CD4-positive, alpha-beta T cell treated with Interleukin-2 at 100 ng/mL for 4 hours (primary cell): ENCODE measurements at places on chromosomes 2 and 18.

DNA sequence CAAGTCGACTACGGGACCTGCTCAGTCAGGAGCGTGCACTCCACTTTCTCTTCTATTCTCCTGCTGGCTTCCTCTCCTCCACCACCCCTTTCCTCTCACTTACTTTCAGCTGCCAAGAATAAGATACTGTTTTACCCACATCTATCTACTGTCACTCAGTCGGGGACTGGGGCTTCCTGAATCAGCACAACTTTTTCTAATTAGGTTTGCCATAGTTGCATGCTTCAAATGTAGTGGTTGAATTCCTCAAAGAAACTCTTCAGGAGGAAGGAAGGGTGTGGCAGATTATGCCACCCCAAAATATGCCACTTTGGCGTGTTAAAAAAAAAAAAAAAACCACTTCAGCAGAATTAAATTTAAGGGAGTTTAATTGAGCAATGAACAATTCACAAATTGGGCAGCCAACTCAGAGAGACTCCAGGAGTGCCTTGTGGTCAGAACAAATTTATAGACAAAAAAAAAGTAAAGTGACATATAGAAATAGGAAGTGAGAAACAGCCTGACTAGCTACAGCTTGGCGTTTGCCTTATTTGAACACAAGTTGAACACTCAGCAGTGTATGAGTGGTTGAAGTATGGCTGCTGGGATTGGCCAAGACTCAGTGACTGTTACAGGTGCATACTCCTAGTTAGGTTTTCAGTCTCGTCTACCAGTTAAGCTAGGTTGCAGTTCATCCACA is 32.5 kb upstream of the RMDN2 start:
- DNase-seq: peak; percentile 28

DNA sequence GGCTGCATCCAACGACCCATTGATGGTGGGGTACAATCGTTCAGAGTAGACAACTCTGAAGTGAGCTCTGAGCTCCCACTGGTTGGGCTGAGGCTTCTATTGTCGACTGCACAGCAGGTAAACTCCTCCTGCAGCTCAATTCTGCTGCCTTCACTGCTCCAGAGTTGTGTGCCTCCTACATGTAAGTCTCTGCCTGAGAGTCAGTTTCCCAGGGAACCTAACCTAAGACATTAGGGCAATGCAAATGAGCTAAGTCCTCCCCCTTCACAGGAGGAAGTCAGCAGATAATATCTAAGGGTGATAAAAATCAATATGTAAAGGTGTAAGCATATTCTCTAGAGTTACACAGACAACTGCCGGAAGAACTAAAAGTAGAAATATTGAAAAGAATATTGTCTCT is 22.5 kb upstream of the ACYP2 start:
- DNase-seq: peak; percentile 33

DNA sequence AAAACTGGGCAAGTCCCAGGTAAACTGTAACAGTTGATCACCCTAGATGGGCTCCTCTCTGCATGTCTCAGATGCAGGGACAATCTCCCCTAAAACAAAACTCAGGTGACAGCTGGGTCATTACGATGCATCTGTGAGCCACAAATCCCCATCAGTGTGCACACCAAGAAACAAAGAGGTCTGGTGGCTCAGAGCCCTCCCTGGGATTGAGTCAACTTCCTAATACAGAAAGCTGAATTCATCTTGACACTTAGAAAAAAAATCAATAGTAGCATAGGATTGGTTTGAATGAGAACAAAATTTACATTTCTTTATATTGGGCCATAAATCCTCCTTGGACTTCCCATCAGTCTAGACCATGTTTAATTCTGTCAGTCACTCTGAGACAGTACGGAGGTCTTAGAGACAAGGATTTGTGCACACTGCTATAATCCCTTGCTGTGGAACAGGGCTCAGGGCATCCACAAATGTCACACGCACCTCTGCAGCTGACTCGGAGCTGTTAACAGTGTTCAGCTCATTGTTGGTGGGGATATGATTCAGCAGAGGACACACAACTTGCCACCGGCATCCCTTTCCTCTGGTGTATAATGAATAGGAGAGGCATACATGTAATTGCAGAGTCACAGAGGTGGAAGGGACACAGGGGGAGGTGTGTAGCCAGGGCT is 44.5 kb upstream of the DAPL1 start:
- no peak for DNase-seq

GRCh38 chr2:128304715-128305554 is 13.7 kb downstream of the HS6ST1 start:
- DNase-seq: no peak

DNA sequence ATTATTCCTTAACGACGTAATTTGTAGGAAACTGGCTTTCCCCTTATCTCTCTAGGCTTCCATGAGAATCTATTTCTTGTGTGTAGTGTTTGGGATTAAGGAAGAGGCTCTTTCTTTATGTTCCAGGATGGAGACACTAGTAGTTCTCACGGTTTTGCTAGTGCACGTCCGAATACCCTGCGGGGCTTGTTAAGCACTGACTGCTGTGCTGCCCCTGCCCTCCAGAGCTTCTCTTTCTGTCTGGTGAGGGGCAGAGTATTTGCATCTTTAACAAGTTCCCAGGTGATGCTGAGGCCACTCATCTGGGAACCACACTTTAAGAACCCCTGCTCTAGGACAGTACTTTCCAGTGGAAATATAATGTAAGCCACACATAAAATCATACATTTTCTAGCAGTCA is 76.4 kb downstream of the SPATS2L start:
- DNase-seq: no peak

- DNase-seq: no peak
These were observed 35.7 kb downstream of the ACKR3 start for GRCh38 chr2:236605345-236605734.
